Germinal center (tissue), 1 donor: ENCODE measurements at places on chromosomes 2 and 18.

DNA sequence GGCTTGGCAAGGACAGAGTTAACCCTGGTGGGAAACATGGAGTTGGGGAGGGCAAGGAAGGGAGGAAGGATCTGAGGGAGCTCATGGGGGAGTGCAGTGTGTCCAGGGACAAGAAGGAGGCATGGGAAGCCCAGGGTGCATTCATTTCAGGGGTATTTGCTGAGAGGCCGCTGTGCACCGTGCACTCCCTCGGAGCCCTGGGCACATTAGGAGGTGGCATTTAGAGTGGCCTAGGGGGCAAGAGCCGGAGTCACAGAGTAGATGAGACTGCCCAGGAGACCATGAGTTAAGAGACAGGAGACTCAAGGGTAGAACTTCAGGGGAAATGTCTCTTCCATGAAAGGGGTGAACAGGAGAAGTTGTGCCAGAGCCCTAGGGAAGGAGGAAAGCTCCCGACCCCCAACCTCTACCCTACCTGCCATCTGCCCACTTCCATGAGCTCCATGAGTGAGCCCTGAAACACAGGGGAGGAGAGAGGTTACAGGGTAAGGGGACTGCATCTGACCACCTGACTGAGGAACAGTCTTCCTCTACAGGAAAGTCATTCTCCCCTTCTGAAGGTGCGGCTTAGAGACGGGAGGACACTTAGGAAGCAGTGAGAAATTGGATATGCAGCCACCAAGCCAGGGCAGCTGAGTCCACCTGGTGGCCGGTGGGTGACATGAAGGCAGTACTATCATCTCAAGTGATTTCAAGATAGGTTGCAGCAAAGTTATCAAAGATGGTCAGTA is 58.5 kb upstream of the COPS8 start:
- DNase-seq = peak; percentile 30

GRCh38 chr2:64941801-64942200 is 47.4 kb upstream of the SLC1A4 start:
- DNase-seq = no peak

DNA sequence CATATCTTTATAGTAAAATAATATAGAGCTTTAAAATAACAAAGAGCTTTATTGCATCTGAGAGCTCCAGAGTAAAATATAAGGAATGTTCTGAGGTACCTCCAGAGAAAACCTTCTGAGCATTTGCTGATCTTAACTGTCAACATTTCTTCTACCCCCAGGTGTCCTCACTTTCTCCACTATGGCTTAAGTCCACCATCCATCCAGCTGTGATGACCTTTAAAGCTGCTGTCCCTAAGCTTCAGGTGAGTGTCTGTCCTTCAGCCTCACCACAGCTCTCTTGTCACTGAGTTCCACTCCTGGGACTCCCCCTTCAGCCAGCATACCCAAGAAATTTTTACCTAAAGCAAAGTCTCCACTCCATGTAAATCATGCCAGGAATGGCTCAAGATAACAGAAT is 137.9 kb downstream of the MYO5B start:
- DNase-seq = no peak

DNA sequence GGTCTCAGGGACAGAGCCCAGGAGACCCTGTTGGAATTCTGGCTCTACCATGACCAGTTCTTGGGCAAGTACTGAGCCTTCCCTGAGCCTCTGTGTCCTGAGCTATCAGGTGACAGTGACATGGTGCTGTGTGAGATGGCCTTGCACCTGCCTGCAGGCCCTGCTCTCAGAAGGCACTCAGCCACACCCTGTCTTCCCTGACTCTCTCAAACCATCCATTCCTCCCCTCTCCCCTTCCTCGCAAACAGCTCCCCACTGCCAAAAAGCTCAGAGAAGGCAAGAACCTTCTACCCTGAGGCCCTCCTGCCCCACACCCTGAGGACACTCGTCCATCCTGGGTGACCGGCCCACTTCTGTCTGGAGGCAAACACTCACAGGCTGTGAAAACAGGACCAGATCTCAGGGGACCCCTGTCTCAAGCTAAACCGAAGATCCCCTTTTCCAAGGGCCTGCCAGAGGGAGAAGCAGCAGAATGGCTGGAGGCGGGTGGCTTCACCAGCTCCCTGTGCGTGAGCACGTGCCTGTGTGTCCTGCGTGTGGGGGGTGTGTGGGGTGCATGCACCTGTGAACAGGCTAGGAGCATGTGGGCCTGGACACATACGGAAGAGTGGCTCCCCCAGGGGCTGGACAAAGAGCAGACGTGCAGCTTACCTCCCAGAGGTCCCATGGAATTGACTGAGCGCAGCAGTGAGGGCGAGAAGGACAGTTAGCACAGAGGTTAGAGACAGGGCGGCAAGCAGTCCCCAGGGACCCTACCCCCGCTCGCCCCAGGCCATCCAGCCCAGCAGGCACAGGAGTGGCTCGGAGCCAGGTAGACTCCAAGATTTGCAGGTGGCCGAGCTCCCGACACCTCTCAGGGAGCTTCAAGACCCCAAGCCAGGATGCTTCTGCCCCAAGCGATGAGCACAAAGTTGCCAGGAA is 53.9 kb downstream of the BIN1 start:
- DNase-seq = no peak

DNA sequence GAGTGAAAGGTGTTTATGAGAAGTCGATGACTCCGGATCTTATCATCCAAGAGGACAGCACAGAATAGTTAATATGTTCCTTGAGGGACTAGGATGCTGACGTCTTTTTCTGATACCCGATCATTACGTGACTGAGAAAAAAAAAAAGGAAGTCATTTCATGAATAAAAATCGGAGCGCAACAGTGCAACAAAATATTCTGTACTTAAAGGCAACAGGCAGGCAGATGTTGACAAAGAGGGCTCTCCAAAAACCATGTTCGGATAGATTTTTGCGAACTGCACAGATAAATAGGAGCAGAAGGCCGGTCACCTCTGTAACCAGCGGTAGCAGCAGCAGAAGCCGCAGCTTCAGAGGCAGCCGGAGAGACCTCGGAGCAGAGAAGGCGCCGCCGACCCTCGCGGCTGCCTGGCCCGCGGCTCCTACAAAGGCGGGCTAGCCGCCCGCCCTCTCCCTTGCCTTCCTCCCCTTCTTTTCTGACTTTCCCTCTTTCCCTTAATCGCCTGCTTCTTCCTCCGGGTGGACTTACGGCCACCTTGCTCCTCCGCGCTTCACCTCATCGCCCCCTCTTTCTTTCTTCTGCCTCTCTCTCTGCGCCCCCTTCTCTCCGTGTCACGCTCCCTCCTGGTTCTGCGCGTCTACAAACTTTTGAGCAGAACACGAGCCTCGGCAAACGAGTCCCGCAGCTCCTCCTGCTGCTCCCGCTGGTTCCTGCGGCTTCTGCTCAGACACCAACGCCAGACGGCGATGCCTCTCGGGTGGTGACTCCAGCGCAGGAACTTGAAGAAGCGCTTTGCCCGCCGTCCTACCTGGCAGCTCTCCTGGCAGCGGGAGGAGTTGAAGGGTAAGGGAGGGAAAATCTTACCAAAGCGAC is at the start of gene ADCYAP1:
ADCYAP1 (plus strand) TSS at position 654 of the 873 bp plus-strand sequence. CDS start 516 bp downstream, outside the sequence.
- no peak for DNase-seq

DNA sequence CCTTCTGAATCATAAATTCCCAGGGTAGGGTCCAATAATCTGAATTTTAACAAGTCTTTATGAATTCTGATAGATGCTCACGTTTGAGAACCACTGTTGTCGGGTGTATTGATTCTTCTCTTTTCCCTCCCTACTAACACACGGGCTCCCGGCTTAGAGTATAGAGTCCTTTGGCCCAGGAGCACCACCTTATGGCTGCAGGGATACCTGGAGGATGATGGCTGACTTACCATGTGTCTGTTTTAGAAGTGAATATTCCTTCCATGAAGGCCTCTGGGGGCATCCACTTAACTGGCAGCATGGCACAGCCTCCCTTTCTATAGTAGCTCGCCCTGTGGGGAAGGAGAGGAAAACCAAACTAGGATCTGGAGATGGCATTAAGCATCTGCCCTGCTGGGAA is 91.7 kb downstream of the CLIP4 start:
- no peak for DNase-seq

- no peak for DNase-seq
Measured at GRCh38 chr2:32464431-32464830, 107.6 kb downstream of the BIRC6 start.

DNA sequence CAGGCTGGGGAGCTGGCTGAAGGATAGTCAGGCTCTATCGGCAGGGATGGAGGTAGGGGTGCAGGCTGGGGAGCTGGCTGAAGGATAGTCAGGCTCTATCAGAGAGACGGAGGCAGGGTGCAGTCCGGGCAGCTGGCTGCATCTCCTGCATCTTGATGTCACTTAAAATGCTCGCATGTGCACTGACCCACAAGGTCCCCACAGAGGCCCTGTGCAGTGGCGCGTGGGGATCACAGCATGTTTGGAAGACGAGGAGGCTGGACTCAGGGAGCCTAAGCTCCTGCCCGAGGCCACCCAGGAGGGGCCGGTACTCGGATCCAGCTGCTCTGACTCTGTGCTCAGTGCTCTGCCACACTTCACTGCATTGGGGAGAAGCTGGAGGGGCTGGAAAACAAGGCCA is 189.0 kb upstream of the HDAC4 start:
- no peak for DNase-seq

DNA sequence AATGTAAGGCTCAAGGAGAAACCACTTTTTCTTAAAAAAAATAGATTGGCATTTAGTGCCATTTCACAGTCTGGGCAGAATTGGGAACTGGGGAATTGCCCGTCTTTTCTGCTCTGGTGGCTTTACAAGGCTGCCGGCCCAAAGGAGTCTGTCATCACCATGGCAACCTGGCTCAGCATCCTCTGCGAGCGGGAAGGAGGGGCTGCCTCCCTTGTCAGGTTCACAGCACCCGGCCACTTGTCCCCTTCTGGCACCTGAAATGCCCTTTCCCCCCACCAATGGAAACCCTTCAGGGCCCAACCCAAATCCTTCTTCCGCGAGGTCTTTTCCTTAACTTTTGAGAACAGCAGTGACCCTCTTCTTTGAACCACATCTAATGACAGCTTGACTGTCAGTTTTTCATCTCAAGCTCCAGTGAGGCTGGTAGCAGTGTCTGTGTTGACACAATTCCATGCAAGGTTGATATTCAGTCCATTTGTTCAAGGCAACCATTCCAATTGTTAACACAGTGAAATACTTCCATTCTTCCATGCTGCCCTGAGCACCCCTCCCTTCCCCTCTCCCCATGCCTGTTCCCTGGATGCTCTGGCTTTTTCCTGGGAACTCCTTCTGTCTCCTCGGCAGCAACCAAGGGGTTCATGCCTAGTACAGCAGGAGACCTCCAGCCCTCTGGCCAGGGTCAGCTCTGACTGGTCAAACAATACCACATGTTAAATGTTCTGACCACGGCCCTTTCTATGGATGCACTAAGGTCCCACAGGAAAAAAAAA is 79.6 kb downstream of the DNER start:
- DNase-seq = no peak

DNA sequence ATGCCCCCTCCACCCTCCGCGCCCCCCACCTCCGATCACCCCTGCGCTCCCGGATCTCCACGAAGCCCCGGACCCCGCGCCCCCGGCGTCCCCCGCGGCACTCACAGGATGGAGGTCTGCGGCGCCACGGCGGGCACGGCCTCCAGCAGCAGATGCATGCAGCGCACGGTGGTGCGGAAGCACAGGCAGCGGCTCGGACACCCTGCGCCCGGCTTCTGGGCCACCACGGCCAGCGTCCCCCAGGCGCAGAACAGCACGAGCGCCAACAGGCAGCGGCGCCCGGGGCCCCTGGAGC is 217 bp downstream of the PXDN start:
- DNase-seq = peak; percentile 17

GRCh38 chr2:238099714-238100048 is 459 bp upstream of the ESPNL start:
- no peak for DNase-seq

DNA sequence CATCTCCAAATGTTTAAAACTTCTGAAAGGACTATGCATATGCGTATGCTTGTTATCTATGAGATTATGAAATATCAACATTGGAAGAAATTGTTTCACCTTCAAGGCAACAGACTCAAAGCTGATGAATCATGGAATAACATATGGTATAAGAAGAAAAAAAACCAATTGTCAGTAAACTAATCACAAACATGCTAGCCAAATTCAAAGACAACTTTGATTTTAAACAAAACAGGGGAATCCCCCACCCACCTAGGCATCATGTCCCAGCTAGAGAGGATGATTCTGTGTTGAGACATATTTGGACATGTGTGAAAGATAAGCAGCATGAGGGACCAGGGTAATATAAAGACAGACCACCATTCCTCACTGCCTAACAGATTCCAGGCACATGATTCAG is 147.7 kb downstream of the WDPCP start:
- no peak for DNase-seq

DNA sequence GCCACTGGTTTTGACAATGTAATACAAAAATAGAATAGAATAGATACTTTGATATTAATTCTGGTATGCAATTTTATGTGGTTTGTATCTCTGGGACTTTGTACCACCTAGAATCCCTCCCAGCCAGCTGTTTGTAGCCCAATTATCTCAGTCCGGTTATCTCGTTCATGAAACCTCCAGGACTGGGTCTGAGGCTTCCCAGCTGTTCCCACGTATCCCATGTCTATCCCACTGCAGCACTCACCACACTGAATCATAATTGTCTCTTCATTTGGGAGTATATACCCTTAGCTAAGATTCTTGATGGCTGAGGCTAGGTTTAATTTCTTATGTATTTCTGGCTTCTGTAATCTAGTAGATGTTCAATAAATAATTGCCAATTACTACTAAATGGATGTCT is 104.4 kb upstream of the MAPRE2 start:
- DNase-seq = no peak

- DNase-seq = no peak
Measured at GRCh38 chr2:10990561-10991111, 78.9 kb downstream of the KCNF1 start.

GRCh38 chr2:202116691-202117090 is 43.6 kb downstream of the KIAA2012 start:
- no peak for DNase-seq

- DNase-seq = no peak
Measured at GRCh38 chr2:119440873-119441272, 9.2 kb downstream of the TMEM37 start.

DNA sequence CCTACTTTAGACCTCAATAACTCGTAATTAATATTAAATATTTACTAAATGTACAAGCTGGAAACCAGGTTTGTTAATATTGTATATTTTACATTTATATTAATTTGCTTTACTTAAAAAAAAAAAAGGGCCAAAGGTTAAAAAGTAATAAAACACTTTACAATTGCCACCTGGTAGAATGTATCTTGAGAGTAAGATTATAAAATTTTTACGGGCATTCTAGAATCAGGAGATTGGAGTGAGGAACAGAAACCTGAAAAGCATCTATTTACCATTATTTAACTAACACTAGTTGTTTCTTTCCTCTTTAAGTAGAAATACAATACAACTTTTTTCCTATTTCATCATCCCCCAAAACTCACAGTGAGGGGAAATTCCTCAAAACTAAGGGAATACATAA is 15.6 kb upstream of the STRN start:
- DNase-seq = no peak

DNA sequence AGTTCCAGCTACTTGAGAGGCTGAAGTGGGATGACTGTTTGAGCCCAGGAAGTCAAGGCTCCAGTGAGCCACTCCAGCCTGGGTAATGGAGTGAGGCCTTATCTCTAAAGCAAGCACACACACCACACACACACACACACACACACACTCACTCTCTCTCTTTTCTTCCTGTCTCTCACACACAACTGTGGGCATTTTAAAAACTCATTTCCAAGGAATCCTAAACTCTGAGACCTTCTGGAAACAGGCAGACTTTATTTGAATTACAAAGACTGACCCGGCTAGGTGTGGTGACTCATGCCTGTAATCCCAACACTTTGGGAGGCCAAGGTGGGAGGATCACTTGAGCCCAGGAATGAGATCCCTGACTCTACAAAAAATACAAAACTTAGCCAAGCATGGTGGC is 21.3 kb downstream of the WDSUB1 start:
- DNase-seq = no peak

GRCh38 chr2:112879491-112880041 is 31.4 kb upstream of the IL37 start:
- no peak for DNase-seq
